ENCODE measurements at places on chromosomes 2 and 18.
A peak's percentile ranks its signal among the peaks of the same experiment; 100 is the strongest.

GRCh38 chr2:88747990-88748389, 56.5 kb downstream of the RPIA start:
- DNase-seq = no peak

- no peak for DNase-seq
Observed at GRCh38 chr2:12910431-12910830, 193.7 kb downstream of the TRIB2 start.

- DNase-seq = peak; percentile 98
Observed at GRCh38 chr2:108637304-108637669, 82.0 kb upstream of the RANBP2 start.

GRCh38 chr2:74935975-74936391, 22.5 kb upstream of the POLE4 start:
- DNase-seq = no peak

- peak; percentile 7 for DNase-seq
Observed at GRCh38 chr18:44759925-44760342, 79.2 kb downstream of the SETBP1 start.

DNA sequence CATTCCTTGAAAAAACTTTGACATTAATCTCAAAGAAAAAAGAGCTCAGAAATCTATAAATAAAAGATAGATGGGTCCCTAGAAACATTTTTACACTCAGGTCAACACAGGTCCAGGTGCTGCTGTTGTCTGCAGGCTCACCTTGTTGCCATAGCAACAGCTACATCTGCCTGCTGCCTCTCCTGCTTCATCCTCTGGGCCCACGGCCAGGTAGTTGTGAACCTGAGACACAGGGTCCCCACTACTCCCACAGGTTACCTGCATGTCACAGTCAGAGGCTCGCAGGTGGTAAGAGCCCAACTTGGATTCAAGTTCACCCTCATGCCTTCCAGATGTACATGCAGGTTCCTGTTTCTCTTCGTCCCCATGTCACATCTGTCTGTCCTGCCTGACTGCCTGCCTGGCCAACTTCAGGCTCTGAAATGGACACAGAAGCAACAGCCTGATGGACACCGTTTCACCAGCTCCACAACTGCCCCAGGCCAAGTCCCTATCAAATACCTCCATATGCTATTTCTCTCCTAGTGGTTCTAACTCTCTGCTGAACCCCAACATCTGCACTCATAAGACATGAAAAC, 88.3 kb upstream of the SALL3 start:
- no peak for DNase-seq

GRCh38 chr2:234710587-234710986, 213.7 kb upstream of the ARL4C start:
- no peak for DNase-seq

- DNase-seq = no peak
Observed at GRCh38 chr2:113755035-113755834, 1.2 kb downstream of the SLC35F5 start.

DNA sequence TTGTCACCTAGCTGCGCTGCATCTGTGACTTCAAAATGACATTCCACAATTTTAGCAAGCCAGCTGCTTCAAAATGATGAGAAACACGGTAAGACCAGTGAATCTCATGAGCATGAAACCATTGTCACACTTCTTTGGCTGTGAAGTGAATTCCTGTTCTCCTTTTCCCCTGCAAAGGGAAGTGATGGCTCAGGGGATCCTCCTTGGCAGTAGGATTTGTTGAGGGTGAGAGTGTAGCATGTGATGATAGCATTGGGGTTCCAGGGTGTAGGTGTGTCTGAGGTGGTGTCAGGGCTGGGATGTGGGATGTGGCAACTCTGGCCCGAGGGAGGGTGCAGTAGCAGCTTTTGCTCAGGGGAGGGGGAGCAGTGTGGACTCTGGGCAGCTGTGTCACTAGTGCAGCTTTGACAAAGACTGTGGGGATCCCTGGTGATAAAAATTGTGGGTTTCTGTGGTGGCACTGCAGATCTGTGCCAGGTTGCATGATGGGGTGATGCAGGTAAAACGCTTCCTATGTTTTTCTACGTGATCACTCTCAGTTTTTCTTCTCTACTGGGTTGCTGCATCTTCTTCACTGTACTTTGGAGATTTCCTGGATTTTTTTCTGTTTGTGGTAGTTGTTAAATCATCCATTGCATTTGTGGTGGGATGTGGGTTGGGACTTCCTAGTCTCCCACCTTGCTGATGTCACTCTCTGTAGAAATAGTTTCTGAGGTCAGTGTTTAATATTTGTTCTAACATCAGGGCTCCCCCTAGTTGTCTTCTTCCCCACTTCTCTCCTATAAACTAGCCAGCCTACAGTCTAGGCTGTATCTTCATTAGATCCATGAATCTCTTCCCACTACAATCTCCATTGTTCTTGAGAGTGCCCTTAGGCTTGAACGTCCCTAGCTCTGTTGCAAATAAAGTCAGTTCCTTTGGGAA, 107.0 kb downstream of the ACTR3 start:
- no peak for DNase-seq

DNA sequence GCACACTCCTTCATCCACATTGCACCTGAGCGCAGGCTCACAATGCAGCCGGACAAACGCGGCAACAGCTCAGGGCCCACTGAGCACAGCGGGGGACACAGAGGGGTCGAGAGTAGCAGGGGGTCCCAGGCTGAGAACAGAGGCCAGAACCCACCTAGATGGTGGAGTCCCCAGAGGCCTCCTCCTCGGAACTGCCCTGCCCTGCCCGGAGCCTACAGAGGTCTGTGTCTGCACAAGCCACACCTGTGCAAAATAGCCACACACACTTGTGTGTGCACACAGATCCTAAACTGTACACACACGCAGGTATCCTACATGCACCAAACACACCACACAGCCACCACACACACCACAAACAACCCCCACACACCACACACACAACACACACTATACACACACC, 72.8 kb downstream of the TMEM18 start:
- no peak for DNase-seq

DNA sequence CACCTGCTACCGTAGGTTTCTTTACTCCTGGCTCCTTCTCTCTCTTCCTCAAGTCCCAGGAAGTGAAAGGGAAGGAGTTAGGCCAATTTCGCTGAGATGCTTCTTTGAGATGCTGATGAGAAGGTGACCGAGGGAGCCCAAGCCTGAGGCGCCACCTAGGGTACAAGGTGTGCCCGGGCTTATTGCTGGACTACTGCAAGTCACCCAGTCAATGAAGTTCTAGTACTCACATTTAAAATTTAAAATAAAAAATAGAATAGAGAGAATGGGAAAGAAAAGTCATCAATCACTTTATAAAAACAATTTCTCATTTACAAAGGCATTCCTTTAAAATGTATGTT, 45.3 kb downstream of the ACAA2 start:
- DNase-seq = no peak

- DNase-seq = no peak
Observed at GRCh38 chr18:29164993-29165599, 988.2 kb upstream of the CDH2 start.

- DNase-seq = no peak
Observed at GRCh38 chr18:48733643-48734253, 194.9 kb downstream of the CTIF start.

GRCh38 chr2:227939271-227940027, 68.0 kb downstream of the DAW1 start:
- no peak for DNase-seq

DNA sequence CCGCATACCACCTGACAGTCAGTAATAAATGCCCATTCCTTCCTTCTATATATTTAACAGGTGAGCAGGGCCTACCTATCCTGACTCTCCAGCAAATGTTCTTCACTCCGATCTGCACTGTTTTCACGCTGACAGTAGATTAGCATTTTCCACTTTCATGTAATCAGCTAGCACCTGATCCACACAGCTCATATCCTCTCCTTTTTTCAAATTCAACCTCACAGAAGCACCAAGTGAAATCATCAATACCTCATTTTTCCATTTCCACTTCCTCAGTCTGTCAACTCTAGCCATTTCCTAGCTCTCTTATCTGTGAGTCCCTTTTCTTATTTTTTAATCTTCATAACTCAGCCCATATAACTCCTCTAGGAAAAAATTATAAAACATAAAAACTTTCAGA, 402.8 kb downstream of the ZEB2 start:
- no peak for DNase-seq

All from CD14-positive monocyte (primary cell).